ENCODE measurements at places on chromosomes 1 and 21. TPM values are rescaled to one million over a fixed set of nuclear protein-coding genes. Genes with fewer than 3 reads are reported as not detected.

The COX20 gene
- 93.9 TPM for polyA plus RNA-seq

The PSMD4 gene
- polyA plus RNA-seq = 145 TPM

The CFHR3 gene
- 1.3 TPM for polyA plus RNA-seq

GRCh38 chr1:145828367-145829026 is 4.5 kb downstream of the POLR3C start:
- no peak for DNase-seq

- DNase-seq = no peak
Observed at GRCh38 chr21:15062606-15062965, 2.2 kb downstream of the NRIP1 start.

GRCh38 chr1:215453440-215453839 is 113.7 kb upstream of the KCTD3 start:
- no peak for DNase-seq

DNA sequence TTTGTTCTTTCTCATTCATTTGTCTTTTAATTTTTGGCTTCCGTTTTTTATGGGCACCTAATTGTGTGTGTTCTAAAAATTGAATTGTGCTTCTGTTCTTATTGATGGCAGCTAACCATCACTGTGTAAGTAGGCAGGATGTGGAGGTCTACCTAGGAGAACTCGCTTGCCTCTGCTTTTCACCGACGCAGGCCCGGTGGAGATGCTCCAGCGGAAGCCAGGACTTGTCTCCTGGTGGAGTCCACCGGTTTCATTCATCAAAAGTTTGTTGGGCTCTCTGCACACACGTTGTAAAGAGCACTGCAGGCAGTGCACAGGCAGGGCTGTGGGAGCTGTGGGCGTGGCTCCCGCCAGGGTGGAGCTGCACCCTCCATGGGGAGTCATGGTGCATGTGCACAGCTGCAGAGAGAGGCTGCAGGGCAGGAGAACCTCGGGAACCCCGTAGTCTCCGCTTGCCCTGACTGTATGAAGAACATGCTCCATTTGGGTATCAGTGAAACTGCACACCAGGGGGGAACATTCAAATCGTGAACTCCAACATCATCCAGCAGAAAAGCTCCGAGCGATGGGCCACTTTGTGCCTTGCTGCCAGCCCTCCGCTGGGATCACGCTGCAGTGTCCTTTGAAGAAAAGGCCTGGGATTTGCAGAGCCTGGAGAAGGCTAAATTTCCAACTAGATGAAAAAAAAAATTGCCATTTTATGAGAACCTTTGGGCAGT is 6.0 kb upstream of the C1orf174 start:
- DNase-seq = no peak

DNA sequence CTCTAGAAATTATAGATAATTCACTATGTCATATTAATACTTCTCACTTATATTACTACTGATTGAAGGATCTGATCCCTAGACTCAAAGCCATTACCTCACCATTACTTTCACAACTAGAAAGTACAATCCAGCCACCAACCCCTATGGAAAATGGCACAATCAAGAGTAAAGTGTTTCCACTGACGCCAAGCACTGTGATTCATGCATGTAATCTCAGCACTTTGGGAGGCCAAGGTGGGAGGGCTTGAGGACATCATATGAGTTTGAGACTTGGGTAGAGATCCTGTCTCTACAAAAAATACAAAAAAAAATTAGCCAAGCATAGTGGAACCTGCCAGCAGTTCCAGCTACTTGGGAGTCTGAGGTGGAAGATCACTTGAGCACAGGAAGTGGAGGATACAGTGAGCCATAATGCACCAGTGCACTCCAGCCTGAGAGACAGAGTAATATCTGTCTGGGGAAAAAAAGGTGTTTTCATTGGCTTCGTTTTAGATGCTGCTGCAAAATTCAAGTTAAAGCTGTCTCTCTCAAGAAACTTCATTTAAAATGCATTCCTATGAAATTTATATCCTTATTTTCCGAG is 126.5 kb downstream of the AKT3 start:
- DNase-seq = no peak

DNA sequence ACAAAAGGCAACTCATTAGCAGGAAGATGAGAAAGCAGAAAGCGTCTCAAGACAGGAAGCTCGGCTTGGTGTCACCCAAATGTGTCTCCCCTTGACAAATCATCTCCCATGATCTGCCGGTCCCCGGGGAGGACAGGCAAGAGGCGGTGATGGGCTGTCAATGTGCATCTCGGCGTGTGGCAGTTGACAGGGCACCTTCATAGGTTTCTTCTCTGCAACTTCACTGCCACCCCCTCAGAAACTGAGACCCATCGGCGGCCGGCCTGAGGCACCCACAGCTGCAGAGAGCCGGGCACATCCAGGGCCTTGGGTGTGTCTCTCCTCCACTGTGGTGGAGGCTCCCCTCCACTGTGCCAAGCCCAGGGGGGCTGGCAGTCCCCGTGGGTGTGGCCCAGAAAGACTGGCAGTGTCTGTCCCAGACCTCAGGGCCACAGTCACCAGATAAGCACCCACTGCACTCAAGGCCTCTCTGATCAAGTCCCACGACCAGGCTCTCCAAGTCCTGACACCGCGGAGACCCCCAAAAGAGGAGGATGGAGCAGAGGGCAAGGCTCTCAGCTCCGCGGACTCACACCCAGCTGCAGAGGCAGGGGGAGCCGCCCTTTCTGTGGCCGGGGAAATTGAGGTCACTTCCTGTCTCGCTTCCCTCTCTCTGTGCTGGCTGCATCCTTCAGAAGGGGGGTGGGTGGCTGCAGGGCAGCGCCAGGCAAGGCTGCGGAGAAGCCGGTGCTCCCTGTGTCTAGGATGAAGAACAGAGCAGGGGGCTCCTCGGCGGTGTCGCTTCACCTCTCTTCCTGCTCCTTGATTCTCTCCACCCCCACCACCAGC is 39.6 kb upstream of the LBR start:
- no peak for DNase-seq

GRCh38 chr1:65691152-65691900 is 101.4 kb upstream of the PDE4B start:
- DNase-seq = no peak

DNA sequence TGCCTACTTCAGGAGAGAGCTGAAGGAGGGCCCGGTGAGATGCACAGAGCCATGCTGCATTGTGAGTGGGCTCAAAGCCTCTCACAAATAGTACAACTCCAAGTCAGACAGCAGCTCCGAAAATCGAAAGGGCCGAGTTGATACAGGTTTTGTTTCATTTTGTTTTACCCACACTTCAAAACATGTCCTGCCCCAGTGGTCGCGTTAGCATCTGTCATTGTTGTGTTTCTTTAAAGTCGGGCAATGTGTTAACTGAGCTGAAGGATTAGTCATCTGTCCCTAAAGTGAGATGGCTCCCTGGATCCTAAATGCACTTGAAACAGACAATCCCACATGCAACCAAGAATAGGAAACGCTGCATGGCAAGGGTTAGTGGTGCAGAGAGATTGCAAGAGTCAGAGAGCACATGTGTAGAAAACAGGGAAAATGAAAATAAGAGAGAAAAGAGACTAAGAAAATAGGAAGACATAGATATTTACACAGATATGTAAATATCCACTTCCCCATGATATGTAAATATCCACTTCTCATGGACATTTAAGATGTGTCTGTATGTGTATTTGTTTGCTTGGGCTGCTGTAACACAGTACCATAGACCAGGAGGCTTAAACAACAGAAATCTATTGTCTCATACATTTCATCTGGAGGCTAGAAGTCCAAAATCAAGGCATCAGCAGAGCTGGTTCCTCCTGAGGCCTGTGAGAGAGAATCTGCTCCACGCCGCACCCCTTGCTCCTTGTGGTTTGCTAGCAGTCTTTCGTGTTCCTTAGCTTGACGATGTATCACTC is 131.4 kb upstream of the RAB4A start:
- no peak for DNase-seq

GRCh38 chr1:186670297-186671135 is 9.7 kb downstream of the PTGS2 start:
- DNase-seq = no peak

DNA sequence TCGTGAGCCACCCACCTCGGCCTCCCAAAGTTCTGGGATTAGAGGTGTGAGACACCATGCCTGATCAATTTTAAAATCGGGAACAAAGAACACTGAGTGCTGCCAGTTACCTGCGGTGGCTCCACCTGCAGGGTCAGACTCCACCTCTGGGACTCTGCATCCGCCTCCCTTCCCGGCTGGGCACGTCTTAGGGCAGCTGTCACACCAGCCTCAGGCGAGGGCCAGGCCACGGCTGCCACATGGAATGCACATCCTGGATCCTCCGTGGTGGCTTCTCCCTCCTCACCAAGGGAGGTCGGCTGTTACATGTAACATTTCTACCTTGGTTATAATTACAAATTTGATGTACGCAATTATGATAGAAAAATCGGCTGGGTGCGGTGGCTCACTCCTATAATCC is 5.9 kb upstream of the MXRA8 start:
- no peak for DNase-seq

GRCh38 chr1:19130468-19130867 is 79.6 kb downstream of the UBR4 start:
- DNase-seq = no peak

- DNase-seq = no peak
Observed at GRCh38 chr1:79430437-79430836, 423.9 kb upstream of the ADGRL4 start.

DNA sequence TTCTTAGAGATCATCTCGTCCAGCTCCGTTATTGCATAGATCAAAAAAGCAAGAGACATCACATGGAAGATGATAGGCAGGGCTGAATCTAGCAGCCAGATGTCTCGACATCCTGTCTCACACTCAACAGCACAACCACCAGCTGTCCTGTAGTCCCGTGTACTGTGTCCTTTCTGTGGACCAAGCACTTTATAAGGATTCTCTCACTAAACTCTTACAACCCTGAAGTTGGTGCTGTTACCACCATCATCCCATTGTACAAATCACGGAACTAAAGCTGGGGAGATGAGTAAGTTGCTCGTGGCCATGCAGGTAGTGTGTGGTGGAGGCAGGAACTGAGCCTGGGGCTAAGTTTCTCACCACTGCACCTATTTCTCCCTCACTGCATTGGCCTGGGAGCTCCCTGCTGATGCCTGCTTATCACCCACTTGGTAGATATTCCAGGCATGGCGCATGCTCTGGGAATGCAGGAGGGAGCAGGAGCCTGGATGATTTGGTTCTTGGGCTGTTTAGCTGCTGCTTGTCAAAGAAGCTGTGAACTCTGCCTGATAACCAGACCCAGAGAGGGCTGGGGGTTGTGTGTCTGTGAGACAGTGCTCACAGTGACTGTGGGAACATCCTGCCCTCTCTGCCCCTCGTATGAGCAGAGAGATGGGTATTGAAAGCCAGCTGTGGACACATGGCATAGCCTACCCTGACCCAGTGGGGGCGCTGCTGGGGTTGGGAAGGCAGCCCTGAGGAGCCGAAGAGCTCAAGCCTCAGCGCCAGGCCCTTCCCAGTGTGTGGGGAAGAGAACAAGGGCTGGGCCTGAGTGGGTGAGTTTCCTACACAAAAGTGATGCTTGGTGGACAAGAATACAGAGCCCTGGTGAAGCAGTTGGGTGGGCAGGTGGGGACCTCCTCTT is 13.6 kb downstream of the PPFIA4 start:
- DNase-seq = no peak
